ENCODE measurements at places on chromosomes 5 and 9.

GRCh38 chr9:87613265-87614111 lies 112.4 kb upstream of the CTSL start:
- DNase-seq = no peak

GRCh38 chr9:110142253-110142652 lies 65.7 kb downstream of the C9orf152 start:
- no peak for DNase-seq

- no peak for DNase-seq
Measured at GRCh38 chr9:134732392-134733110, 90.9 kb downstream of the COL5A1 start.

GRCh38 chr5:147169901-147170300 lies 64.9 kb upstream of the STK32A start:
- no peak for DNase-seq

DNA sequence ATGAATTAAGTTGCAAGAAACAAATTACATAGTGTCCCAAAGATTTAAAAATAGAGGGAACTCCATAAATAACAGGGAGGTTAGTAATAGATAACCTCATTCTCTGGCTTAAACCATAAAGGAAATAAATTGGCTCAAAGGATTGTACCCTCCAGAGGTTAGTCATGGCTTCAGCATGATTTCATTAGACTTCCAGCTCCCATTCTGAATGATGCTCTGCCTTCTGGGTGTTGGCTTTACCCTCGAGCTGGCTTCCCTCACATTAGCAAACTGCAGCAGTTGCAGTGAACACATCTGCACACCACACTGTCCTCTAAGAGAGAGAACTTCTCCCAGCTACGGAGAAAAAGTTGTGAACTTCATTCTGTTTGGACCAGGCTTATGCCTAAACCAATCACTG lies 70.4 kb downstream of the RGS7BP start:
- no peak for DNase-seq

DNA sequence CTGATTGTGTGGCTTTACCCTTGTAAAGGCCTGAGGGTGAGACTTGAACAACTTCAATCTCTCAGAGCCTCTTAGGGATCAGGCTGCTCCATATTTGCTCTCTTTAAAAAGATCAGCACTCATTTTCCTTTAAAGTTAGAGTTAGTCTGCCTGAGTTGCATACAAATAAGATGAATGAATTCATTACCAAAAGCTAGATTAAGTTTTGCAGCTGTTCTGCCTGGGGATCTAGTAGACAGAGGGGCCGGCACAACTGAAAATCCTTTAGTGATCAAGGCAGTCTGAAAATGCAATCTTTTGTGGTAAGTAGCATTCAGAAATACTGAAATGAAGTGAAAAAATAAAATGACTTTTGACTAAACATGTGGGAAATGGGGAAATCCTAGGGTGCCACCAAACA lies 264.0 kb downstream of the MAN2A1 start:
- no peak for DNase-seq

DNA sequence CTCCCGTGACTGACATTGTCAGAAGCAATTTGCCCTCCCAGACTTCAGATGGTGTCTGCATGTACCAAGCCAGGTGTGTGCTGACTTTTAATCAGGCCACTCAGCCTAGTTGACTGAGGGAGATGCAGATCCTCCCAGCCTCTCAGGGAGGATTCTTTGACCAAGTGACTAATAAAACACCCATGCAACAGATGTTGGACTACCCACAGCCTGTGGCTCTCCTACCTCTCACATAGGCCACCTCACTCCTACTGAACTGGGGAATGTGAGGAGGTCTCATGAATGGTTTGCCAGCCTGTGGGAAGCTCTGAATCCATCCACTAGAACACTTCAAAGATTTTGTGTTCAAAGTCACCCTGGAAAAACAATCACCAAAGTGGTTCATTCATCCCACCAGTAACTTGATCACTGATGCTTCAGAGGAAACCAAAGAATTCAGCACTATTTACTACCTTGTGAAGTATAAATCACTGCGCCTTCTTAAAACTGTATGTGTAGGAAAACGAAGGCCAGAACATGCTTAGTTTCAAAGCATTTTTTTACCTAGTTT lies 80.1 kb downstream of the ESM1 start:
- DNase-seq = no peak

DNA sequence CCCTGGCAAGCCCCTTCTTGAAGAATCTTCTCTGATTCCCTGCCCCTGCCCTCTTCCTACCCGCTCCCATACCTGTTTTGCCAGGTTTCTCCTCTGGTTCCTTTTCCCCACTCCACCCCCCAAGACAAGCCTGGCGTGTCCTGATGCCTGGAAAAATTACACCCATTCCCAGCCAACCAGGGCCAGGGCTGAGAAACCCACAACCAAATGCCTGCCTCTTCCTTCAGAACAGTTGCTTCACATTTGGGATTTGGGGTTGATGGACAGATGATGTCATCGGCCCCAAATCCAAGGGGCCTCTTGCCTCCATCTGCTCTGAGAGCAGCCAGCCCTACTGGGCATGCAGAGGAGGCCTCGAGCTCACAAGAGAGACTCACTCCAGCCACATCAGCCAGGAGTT lies 8.8 kb upstream of the NEK6 start:
- DNase-seq = no peak

DNA sequence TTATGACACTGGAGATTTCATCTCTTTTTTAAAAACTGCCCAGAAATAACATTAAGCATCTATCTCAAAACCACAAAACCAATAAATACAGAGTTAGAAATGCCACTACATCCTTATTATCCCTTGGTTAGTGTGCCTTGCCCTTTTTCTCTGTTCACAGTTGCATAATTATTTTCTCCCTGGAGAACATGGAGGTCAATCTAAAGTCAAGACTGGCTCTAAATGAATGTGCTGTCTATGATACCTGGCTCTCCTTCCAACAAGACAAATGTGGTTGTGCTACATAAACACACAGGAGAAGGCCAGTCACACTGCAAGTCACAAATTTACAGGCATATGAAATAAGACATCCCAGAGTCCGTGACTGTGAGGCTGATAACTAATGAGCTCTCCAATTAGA lies 2.8 kb downstream of the FBN2 start:
- no peak for DNase-seq

- DNase-seq = no peak
Measured at GRCh38 chr9:137217276-137218211, 4.5 kb downstream of the RNF208 start.

- DNase-seq = no peak
Measured at GRCh38 chr5:144315026-144315425, 144.4 kb downstream of the KCTD16 start.

GRCh38 chr5:56200971-56201666 lies 32.0 kb downstream of the ANKRD55 start:
- peak; percentile 40 for DNase-seq

- DNase-seq = no peak
Measured at GRCh38 chr5:180618487-180618828, 27.2 kb upstream of the SCGB3A1 start.

- DNase-seq = no peak
Measured at GRCh38 chr9:114308361-114308950, 14.4 kb upstream of the ORM1 start.

DNA sequence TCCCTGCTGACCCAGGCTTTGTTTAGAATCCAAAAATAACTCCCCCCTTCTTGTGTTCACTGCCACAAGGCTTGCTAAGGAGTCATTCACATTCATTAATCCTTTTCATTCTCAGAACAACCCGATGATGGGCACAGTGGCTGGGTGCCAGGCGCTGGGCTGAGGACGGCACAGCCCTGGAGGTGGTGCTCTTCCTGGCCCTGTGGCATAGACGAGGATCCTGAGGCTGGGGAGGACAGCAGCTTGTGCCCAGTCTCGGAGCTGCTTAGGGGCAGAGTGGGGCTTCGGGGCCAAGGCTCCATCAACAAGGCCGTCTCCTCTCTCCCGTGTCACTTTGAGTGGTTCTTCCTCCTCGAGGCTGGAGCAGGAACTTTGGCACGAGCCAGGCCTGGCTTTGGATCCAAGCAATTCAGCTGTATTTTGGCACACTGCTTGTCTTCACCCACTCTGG lies 166.7 kb downstream of the TTLL11 start:
- no peak for DNase-seq

GRCh38 chr9:2039294-2040180 lies 24.4 kb downstream of the SMARCA2 start:
- DNase-seq = no peak

GRCh38 chr9:72933730-72934665 lies 18.9 kb downstream of the ALDH1A1 start:
- no peak for DNase-seq

DNA sequence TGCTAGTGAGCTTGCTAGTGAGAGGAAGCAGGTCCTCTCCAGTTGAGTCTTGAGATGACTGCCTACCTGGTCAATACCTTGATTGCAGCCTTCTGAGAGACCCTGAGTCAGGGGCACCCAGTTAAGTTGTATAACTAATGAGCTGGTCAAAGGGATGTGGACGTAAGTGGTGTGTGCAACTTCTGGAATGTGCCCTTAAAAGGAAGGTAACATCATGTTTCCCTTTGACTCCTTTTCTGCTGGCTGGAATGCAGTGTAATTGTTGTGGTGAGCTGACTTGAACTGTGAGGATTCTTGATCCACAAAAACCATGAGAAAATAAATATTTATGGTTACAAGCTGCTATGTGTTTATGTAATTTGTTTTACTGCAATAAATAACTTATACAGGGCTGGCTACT lies 2.4 kb upstream of the SNX2 start:
- DNase-seq = no peak

DNA sequence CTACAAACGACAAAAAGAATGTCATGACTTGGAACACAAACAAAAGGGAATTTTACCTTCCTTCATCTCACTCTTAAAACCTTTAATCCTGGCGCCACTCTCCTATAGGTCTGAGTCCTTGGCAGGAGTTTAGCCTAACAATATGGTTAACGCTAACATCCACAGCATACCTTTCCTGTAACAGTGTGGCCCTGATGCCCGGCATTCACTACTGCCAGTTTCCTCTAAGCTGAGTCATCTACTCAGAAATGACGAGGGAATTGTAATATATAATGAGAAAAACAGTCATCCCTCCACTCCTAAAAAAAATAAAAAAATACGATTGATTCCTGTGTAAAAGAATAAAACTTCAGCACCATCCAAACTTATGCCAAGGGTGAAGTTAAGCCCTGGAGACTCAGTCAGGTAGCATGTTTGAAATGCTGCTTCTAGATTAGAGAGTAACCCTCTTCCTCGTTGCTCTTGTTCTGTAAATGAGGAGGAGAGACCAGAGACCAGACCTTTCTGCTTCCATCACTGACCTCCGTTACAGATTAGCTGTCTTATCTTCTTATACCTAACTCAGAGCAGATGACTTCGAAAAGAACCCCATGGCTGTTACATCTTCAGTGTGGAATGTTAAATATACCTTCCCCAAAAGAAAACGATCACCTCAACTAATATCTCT lies 37.4 kb downstream of the CCDC125 start:
- DNase-seq = no peak

GRCh38 chr9:122347348-122348287 lies 23.2 kb upstream of the PTGS1 start:
- no peak for DNase-seq

DNA sequence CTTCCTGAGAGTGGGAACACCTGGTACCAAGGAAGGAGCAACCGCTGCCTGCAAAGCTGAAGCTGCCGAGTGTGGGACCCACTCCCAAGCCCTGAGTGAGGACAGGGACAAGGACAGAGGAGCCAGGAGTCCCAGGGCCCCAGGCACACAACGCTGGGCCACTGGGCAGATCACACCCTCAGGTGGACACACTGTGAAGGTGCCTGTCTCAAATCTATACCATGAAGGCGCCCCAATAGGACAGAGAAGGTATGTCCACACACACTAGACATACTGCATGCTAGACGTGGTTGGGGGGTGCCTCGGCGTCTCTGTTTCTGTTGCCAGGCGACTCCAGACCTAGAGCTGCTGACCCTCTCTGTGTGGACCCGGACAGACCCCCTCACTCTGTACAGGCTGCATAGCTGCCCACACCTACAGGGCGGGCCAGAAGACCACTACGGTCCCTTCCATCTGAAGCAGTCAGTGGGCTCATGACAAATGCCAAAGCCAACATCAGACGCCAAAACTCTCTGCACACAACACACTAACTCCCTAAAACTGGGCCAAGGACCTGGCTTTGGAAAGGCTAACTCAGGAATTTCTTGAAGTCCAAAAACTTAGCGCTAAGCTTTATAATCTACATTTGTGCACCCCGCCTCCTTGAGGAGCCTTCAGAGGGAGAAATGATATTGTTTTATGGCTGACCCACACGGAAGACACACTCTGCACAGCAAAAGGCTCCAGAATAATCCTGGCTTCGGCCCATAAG lies 60.7 kb downstream of the ROR2 start:
- no peak for DNase-seq

GRCh38 chr9:92774274-92774673 lies 9.6 kb upstream of the BICD2 start:
- no peak for DNase-seq

DNA sequence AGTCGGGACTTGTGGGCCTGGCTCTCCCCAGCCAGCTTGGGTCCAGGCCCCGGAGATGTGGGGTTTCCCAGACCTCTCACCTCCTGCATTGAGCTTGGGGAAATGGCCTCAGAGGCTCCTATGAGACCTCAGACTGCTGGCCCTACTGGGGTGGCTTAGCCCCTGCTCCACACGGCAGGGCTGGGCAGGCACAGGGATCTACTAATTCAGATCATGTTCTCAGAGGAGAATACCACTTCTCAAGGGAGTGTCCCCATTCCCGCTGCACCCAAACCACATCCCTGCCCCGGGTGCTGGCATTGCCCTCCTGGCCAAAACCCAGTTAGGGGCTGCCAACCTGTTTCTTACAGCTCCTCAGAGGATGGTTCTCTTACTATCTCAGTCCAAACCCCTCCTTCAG lies 82.1 kb upstream of the LMX1B start:
- no peak for DNase-seq

GRCh38 chr9:22079873-22080341 lies 70.8 kb upstream of the CDKN2B start:
- DNase-seq = no peak

GRCh38 chr5:166651234-166651633 lies 1640.2 kb upstream of the WWC1 start:
- DNase-seq = no peak

DNA sequence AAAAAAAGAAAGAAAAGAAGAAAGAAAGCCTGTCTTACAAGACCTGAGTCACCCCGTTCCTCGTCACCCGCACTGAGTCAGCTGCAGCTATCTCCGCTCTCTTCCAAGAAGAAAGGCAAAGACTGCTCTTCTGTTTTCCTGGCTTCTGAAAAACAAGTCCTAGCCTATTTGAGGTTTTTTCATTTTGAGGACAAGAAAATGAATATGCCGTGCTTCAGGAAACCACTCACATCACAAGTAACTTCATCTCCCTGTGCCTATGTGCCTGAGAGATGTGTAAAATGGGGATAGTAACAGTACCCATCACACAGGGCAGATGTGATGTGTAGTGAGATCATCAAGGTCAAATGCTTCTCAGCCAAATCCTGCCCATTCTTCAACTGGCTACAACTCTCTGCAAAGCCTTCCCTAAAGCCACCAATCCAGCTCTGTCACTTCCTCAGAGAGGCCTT lies 78.4 kb downstream of the GLDC start:
- DNase-seq = no peak

- no peak for DNase-seq
Measured at GRCh38 chr5:93385655-93386054, 195.4 kb downstream of the NR2F1-AS1 start.
